Femur (tissue), 1 donor: ENCODE measurements at places on chromosomes 12 and 14.
A peak's percentile ranks its signal among the peaks of the same experiment; 100 is the strongest.

DNA sequence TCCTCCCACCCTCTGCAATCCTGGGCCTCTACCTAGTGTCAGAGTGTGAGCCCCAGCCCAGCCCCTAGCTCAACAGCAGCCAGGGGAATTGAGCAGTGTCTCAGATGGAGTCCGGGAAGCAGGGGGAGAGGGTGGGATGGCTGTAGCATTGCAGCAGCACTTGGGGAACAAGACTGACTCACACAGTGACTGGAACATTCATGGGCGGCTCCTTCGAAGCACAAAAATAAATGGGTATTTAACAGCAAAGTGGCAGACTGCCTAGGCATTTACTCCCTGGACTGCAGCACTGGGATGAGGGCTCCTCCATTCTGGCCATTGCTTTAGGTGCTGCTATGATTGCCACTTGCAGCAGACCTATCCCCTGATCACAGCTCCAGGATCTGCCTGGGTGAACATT, 46.0 kb upstream of the STK38L start:
- no peak for DNase-seq

DNA sequence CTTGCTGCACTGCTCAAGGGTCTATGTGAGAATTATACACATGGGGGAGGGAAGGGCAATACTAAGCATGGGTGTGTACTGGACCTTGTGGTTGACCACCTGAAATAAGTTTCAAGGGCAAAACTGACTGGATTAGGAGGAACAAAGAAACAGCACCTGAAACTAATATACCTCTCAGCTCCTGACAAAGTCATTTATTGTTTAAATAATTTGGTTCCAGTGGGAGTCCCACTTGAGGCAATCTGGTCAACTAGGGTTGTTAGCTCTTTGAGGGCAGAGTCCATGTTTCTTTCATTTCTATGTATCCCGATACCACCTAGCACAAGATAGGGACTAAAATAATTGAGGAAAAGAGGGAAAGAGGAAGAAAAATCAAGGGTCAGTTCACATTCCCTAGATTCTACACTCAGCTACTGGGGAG, 45.5 kb downstream of the STXBP6 start:
- DNase-seq: no peak

DNA sequence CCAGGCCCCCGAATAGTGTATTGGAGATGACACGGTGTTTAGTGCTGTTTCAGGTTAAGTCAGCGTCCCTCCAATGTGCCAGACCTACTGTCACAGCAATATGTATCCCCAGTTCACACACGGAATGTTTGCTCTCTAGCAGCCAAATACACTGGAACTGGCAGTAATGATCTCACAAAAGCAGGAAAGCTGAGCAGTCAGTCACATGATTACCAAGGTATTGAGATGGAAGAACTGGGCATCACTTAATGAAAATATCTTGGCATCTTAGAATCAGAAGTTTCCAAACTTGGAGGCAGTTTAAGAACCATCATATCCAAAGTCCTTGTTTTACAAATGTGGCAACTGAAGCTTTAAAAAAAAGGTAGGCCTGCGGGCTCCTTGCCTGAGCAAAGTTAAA, 23.3 kb downstream of the NINJ2 start:
- no peak for DNase-seq

GRCh38 chr14:73784181-73784987, 67.2 kb upstream of the PTGR2 start:
- DNase-seq: no peak

GRCh38 chr12:103632554-103633216, 45.6 kb downstream of the STAB2 start:
- DNase-seq: peak; percentile 46
